Hepatocyte (in vitro differentiated cells): ENCODE measurements at places on chromosomes 7 and 10. TPM values are rescaled to one million over a fixed set of nuclear protein-coding genes. Genes with fewer than 3 reads are reported as not detected.

DNA sequence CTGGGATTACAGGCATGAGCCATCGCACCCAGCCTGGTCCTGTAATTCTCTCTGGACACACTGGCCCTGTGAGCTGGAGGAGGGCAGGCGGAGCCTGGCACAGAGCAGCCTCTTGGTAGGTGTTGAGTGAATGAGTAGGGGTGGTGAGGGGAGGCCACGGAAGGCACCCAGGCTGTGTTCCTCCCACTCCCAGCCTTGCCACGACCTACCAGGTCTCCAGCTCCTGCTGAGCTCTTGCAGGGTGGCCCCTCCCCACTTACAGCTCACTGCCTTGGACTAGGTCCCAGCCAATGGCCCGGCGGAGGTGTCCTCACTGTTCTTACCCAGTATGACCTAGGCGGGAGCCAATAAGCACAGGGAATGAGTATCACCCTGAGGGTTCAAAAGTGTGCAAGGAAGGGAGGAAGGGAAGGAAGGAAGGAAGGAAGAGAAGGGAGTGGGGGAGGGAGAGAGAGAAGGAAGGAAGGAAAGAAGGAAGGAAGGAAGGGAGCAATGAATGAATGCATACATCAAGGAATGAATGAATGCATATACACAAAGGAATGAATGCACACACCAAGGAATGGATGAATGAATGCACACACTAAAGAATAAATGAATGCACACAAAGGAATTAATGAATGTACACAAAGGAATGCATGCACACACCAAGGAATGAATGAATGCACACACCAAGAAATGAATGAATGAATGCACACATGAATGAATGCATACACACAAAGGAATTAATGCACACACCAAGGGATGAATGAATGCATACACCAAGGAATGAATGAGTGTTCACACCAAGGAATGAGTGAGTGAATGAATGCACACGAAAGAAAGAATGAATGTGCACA is 45.5 kb downstream of the GTF2IRD1 start:
- no peak for DNase-seq

- DNase-seq = peak; percentile 24
These were observed 173.9 kb downstream of the ZNF438 start for GRCh38 chr10:30857803-30858202.

DNA sequence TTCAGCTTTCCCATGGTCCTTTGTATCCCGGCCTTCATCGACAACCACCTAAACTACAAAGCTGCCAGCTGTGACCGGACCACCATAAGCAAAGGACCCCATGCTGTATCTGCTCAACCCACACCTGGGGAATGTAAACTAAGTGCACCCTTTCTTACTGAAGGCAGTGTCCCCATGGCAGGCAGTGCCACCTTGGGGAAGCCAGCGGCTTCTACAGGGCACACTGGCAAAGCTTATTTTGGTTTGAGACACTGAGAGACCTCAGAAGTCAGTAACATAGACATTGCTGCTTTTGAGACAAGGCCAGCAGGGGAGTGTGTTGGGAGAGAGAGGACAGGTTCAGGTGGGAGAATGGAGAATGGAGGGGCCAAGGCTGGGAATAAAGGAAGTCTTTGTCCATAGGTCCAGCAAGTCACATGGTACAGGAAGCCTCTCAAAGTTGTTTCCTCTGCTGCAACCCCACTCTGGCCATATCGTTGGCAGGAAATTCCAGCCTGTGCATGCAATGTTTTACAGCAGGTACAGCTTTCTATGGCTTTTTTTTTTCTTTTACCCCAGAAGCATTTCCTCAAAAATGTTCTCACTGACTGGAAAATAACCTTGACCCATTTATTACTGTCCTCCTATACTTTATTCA is 85.9 kb upstream of the NPVF start:
- peak; percentile 29 for DNase-seq

Gene MYPN
- not detected in 2 replicates for total RNA-seq

GRCh38 chr10:97714401-97715258 is 1.1 kb downstream of the MARVELD1 start:
- DNase-seq = peak; percentile 87

GRCh38 chr7:11206177-11206899 is 232.7 kb downstream of the PHF14 start:
- no peak for DNase-seq

Gene HSPA12A
- total RNA-seq = 7.9 and 9.9 TPM in 2 replicates
